NCI-H2107 (cell line): ENCODE measurements at places on chromosomes 12 and 14.

GRCh38 chr12:76634133-76634532, 74.6 kb upstream of the OSBPL8 start:
- DNase-seq, result no peak

- DNase-seq, result no peak
These were observed 16.6 kb downstream of the PGAM5 start for GRCh38 chr12:132727091-132727794.

DNA sequence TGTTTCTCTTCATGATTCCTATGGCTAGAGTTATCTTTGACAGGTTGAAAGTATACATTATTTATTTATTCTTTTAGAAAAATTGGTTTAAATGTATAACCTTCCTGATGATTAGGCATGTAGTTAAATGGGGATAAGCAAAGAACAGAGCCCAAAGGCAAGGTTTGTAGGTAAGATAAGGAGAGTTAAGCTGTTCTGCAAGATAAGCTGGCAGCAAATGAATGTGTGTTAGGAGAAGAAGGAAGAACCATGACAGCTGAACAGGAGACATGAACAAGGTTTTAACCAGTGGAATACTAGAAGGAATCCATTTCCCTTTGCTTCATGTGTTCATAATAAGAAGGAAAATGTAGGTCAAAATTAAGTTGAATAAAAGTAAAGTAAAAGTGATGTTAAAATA, 1330.1 kb upstream of the USP15 start:
- DNase-seq, result no peak

DNA sequence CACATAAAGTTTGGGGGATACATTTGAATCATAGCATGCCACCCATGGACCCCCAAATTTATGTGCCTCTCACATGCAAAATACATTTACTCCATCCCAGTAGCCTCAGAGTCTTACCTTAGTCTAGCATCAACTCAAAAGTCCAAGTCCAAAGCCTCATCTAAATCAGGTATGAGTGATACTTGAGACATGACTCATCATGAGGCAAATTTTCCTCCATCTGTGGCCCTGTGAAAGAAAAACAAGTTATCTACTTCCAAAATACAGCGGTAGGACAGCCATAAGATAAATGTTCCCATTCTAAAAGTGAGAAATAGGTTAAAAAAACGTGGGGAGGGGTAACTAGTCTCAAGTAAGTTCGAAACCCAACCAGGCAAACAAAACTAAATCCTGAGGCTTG, 444.2 kb downstream of the SNAPC1 start:
- DNase-seq, result no peak

- DNase-seq, result no peak
These were observed 39.0 kb downstream of the CMKLR1 start for GRCh38 chr12:108299980-108300696.

DNA sequence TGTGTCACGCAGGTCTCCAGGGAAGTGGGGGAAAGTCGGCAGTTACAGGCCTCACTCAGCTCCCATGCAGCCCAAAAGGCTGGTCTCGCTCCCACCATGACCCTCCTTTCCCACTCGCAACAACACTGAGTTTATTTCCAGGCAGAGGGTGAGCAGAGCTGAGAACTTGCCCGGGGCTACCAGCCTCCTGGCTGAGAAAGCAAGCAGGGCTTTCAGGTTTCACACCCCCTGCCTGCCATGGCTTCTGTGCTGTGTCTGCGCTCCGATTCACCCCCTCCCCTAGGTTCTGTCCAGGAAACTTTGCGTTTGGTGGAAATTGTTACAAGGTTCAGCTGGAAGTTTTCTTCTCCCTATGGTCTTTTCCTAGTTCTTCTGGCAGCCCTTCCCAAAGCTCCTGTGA, 17.1 kb downstream of the OR10G2 start:
- no peak for DNase-seq

GRCh38 chr14:103022685-103023044, 34.7 kb downstream of the CDC42BPB start:
- DNase-seq, result no peak

DNA sequence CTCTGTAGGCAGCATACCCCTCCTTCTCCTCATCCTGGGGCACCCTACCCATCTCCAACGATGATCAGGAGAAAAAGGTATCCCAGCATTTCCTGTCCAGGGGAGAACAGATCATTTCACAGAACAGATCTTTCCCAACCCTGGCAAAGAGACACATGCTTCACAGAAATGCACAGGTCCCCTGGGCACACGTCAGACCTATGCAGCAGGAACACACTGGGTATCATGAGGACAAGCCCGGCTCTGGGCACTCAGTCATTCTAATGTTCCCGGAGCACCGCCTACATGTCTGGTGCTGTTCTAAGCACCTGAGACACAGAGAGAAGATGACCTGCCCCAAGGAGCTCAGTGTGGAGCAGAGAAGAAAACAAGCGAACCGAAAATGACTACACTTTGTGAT, 56.2 kb downstream of the ACTN1 start:
- DNase-seq, result no peak

- DNase-seq, result no peak
These were observed 70.9 kb downstream of the MON2 start for GRCh38 chr12:62537551-62537950.

DNA sequence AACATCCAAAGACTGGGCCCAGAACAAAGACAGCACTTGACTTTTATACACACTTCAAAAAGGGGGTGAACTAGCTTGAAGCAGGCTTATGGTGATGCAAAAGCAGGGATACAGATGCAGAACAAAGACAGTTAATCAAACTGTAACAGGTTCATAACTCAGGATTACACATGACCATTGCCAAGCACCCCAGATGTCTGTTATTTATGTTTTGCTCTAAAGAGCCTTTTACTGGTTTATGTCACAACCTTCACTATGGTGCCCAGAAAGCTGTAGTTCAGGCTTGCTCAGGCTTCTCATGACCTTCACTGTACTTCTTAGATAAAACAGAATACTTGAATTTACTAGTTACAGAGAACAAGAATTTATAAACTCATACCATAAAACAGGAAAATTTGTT, 31.7 kb upstream of the SLC38A4 start:
- DNase-seq, result no peak

DNA sequence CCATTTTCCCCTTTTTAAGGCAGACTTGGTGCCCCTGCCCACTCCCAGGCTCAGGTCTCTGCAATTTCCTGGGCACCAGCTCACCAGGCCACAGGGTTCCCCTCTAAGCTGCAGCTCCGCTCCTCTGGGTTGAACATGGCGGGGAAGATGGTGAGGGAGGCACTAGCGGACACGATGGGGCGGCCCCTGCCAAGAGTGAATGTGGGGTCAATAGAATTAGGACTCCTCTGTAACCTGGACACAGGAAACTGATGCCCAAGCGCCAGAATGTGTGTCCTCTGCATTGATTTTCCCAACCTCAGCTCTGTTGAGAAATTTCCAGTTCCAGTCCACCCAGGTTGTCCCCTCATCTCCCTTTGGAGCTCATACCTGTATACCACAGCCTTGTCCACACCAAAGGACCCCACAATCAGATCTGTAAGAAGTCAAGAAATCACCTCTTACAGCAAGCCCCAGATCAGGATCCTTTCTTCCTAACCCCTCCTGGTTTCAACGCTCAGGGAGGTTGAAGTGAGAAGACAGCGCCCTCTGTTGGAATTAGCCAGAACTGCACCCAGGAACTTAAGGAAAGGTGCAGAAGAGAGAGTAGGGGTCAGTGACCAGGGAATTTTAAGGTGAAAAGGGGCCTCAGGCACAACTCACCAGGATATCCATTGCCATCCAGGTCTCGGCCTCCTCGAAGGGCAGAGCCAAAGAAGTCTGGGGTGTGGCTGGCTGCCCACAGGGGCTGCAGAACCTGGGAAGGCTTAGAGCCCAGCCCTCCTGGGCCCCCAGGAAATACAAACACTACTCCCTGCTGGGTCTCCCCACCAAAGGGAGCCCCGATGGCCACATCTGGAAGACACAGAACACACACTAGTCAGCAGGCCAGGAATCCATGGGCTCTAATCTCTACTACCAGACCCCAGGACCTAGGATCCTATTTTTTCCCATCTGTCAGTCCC, 14.7 kb downstream of the ITGA5 start:
- DNase-seq, result no peak

DNA sequence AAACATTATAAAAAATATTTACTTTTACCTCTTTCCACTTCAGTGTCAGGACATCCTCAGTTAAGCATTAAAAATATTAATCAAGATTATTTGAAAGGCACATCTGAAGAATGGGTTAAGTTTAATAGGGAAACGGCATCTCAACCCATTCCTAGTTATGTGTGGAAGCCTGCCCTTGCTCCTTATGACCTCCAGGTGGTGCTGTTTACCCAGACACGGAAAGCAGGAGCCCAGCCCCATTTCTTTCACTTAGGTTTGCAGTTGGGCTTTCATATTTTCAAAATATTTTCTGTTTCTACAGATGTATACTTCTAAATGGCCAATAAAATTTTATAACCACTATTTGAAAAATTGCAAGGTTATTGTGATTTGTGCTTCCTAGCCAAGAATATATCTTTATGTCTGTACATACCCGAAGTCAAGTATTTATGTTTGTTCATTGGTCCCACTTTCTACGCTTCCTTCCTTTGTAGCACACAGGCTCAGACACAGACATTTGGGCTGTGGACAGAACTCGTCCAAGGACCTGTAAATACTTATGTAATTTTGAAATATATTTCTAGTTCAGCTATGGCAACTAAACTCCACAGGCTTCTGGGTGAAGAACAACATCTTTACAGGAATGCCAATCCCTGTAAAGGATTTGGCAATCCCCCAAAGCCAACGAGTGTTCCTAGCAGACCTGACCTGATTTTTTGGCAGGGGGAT, 247.1 kb downstream of the AKAP6 start:
- peak; percentile 63 for DNase-seq

GRCh38 chr14:105864651-105865265, 338.4 kb downstream of the TMEM121 start:
- no peak for DNase-seq

DNA sequence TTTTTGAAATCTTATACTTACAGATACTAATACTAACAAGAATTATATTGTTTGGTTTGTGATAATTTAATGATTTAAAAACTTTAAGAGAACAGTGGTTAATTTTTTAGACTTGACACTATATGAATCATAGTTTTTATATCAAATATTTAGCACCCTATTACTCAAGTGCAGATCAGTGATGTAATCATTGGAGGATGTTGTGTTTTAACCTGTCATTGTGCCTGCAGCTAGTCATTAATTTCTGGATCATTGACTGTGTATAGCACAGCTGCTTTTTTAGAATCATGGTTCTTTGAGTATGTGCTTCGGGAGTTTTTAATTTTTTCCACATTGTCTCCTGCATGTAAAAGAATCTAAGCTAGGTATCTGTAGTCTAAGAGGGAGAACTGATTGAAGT, 17.3 kb downstream of the ARID4A start:
- no peak for DNase-seq

- no peak for DNase-seq
These were observed 5.4 kb downstream of the SERPINA1 start for GRCh38 chr14:94382716-94383596.

GRCh38 chr14:50656776-50657175, 11.3 kb downstream of the SAV1 start:
- no peak for DNase-seq

DNA sequence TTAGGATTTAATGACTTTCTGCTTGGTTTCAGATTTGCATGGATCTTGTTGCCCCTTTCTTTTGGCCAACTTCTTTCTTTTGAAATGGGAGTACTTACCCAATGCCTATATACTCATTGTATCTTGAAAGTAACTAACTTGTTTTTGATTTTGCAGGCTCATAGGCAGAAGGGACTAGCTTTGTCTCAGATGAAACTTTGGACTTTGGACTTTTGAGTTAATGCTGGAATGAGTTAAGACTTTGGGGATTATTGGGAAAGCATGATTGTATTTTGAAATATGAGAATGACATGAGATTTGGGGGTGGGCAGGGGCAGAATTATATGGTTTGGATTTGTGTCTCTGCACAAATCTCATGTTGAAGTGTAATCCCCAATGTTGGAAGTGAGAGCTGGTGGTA, 657.1 kb downstream of the TMTC2 start:
- no peak for DNase-seq

GRCh38 chr12:118271770-118272417, 100.8 kb downstream of the TAOK3 start:
- no peak for DNase-seq

GRCh38 chr12:27467641-27468040, 21.1 kb downstream of the SMCO2 start:
- no peak for DNase-seq

GRCh38 chr12:51905471-51906429, 1.6 kb upstream of the ACVRL1 start:
- DNase-seq, result no peak

- DNase-seq, result no peak
These were observed 5.2 kb upstream of the RILPL2 start for GRCh38 chr12:123441523-123442164.

- DNase-seq, result no peak
These were observed 65.1 kb upstream of the KTN1 start for GRCh38 chr14:55514819-55515490.

DNA sequence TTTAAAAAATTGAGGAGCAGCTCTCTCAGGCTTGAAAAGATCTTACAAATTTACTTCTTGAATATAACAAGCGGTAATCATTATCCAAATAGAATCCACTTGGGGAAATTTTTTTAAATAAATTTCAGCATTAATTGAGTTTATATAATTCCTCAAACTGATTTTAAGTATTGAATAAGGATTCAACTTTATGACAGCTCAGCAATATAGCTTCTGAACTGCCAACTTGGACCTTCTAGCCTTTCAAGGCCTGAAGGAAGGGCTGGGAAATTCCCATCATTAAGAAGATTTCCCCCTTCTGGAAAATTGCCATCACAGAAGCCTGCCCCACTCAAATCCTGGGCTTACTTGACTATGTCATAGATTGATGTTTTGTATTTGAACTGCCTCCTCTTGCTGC, 57.5 kb upstream of the GARIN2 start:
- no peak for DNase-seq

DNA sequence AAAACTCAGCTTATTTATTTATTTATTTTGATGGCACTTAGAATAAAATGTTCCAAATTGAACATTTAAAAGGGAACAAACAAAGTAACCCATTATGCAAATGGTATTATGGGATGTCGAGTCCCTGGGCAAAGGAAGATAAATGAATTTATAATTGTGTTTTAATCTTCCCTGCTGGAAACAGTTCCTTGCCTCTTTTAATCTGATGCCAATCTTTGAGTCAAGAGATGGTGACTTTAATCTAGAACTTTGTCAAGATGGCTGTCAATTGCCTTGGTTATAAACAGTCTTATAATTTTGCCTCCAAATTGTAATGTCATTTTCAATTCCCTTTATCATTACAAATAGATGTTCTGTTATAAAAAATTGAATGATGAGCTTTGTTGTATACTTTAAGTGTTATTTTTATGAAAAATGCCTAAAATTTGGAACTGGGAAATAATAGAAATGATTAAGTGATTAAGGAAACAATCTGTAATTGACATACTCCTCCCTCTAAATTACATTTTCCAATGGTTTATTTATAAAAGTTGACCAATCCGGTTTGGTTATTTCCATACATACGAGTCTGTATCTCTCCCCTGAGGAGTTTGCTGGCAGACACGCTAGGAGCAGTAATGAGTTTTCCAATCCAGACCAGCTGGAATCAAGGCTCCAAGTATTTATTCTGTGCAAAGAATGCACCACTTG, 134.9 kb upstream of the FRMD6 start:
- no peak for DNase-seq

GRCh38 chr12:131528667-131529066, 182.2 kb upstream of the SFSWAP start:
- no peak for DNase-seq
